ENCODE measurements at places on chromosomes 3 and 15. TPM values are rescaled to one million over a fixed set of nuclear protein-coding genes. Genes with fewer than 3 reads are reported as not detected.

Gene GPR62
- not detected for total RNA-seq

Gene ARGFX
- total RNA-seq, result not detected

DNA sequence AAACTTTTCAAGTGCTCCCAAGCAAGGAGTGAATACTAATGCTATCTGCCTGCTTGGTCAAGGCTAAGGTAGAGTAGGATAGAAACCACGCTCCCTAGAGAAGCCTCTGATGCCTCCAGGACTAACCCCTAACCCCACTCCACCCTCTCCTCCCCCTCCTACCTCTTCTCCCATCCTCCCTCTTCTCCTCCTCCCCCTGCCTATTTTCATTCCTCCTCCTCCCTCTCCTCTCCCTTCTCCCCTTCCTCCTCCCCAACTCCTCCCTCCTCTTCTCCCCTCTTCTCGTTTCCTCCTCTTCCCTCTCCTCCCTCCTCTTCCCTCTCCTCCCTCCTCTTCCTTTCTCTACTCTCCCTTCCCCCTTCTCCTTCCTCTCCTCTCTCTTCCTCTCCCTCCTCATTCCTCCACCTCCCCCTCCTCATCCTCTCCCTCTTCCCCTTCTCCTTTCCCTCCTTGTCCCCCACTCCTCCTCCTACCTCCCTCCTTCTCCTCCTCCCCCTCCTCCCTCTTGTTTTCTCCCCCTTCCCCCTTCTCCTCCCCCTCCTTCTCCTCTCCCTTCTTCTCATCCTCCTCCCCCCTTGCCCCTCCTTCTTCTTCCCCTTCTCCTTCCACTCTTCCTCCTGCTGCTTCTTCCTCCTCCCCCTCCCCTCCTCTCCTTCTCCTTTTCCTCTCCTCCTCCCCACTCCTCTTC, 12.8 kb upstream of the MEX3B start:
- DNase-seq, result no peak

DNA sequence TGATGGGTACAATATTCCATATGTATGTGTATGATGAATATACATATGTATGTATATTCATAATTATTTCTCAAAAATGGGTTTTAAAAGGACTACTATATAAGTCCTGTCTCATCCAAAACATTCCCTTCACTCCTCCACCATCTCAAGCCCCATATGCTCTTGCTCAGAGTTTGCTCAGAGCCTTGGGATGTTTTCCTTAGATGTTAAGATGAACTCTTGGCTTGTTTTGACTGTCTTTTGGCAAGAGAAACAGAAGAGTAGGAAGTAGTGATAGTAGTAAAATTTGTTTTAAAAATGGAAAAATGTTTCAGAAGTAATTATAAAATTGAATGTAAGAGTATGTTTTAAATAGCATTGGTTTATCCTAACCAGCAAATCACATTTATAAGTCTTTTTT, 6.2 kb upstream of the EPHA3 start:
- DNase-seq, result no peak

- DNase-seq, result no peak
Measured at GRCh38 chr3:50167841-50168209, 12.7 kb downstream of the SEMA3F start.

DNA sequence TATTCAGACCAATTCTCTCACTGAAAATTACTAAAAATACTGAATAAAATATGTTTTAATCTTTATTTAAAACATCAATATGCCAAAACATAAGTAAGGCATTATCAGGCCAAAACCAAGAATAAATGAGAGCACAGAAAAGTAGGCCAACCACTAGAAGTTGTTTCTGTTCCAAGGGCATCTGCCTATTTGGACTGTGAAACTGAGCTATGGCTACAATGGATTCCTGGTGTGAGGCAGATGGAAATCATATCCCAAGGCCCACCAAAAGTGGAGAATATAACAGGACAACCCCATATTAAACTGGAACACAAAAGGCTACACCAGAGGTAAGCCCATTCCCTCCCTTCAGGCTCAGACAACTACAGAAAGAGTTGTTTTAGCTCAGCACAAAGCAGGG, 302.8 kb upstream of the IL12A start:
- no peak for DNase-seq

DNA sequence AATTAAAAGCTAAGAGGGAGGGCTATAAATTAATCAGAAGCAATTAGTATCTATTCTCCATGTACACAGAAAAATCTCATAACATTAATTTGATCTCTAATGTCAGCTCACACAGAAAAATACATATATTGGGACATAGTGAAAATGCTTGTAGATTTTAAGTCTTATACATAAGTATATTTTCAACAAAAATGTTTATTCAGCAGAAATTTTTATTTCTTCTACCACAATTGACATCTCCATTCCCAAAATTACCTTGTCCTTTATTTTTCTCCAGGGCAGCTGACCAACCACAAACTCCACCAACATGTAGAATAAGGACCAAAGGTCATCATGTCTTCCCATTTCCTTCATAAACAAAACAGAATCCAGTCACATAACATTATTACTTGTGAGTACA, 74.5 kb upstream of the CDAN1 start:
- no peak for DNase-seq

- no peak for DNase-seq
Measured at GRCh38 chr3:187150599-187150998, 11.3 kb upstream of the RPL39L start.

GRCh38 chr3:15284121-15284889, 48.1 kb downstream of the SH3BP5 start:
- DNase-seq, result no peak

- DNase-seq, result no peak
Measured at GRCh38 chr3:149706905-149707304, 45.4 kb downstream of the COMMD2 start.

Data from epithelial cell of proximal tubule (primary cell).